ENCODE measurements at places on chromosomes 6 and 20.

GRCh38 chr20:23920408-23921325 lies 41.1 kb upstream of the CST5 start:
- no peak for DNase-seq

- no peak for DNase-seq
Measured at GRCh38 chr6:106066989-106067388, 19.1 kb upstream of the PRDM1 start.

DNA sequence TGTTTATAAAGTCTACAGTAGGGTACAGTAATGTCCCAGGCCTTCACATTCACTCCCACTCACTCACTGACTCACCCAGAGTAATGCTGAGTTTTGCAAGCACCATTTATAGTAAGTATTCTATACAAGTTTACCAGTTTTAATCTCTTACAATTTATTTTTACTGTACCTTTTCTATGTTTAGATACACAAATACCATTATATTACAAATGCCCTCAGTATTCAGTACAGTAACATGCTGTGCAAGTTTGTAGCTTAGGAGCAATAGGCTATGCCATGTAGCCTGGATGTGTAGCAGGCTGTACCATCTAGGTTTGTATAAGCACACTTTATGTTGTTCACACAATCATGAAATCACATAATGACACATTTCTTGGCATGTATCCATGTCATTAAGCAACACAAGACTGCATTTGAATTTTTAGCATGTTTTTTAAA lies 673.6 kb downstream of the CD109 start:
- DNase-seq, result no peak

DNA sequence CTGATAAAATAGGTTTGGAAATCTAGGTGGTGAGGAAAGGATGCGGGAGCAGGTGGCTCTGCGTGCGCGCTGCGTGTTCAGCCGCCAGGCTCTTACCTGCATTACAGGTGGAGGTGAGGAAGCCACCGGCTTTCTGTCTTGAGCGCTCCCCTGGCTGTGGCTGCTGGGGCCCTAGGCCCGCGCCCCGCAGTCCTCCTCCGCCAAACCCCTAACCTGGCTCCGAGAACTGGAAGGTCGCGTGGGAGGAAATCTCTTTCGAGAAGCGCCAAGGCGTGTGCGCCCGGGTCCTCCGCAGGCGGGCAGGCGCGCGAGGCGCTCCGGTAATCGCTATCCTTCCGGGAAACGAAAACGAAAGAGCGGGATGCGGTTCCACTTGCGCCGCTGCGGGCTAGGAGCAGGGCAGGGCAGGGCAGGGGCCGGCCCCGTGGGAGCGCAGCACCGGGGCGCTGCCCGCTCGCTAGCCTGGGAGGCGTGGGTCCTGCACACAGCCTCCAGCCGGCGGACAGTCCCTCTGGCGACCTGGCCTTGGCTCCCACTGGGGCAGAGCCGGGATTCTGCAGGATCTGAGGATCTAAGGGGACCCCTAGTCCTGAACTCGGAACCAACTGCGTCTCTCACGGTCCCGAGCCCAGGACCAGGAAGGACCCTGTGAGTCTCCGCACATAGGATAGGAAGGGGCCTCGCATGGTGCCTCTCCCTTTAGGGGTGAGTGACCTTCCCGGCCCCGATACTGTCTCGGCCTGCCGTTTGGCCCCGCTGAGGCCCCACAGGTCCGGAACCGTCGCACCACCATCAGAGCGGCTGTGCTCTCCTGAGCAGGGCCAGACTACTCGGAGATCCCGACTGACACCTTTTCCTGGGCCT lies at the start of gene ETV7:
TSS of gene ETV7 (minus strand) at position 230 of the 864 bp plus-strand sequence. CDS start at position 102, 128 bp downstream.
- DNase-seq, result no peak

DNA sequence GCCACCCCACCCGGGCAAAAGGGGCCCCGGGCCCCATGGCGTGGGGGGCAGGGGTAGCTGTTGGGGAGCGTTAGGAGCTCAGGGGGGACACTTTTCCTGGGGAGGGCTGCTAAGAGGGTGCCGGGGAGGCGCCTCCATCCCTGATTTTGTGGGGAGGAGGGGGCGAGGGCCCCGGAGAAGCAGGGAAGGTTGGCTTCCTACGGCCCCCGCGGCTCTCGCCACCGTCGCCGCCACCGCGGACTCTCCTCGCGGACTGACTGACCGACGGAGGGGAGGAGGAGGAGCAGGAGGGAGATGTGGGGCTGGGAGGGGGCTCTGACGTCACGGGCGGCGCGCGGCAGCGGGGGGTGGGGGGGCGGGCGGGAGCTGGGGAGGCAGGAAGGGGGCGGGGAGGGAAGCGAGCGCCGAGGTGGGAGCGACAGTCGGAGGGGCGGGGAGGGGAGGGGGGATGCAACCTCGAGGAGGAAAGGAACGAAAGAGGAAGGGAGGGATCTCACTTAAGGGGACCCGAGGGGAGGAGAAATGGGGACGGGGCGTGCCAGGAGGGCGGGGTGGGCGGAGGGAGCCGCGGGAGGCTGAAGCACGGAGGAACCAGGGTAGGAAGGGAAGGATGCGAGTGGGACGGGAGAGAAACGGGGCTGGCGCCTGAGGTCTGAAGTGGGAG lies 5.1 kb downstream of the GABBR1 start:
- peak; percentile 89 for DNase-seq

DNA sequence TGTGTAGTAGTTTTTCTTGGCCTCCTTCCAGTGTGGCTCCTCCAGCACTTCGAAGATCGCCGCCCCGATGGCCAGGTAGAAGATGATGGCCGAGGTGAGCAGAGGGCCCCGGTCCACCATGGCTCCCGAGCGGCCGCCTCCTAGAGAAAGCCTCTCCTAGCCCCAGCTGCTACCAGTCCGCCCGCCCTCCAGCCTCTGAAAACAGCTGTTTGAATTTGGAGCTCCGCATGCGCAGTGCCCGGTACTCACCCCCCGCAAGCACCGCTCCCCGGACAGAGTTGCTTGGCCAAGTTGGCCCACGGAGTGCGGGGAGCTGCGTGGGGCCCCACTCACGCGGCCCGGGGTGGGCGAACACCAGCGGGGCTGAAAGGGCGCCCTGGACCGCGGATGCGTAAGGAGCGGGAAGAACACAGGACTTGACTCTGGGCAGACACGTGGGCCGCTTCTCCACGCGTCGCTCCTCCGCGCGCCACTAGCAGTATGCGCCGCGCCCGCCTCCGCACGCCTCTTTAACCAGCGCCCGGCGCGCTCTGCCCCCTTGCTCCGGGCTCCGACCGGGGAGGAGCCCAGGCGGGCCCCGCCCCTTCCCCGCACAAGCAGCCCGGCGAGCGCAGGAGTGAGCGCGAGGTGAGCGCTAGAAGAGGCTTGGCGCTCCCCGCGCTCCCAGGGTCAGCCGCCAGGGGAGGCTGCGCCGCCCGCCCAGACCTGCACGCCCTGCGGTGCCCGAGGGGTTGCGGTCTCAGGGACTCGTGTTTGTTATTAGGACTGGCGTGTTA lies at the start of gene KCNK5:
TSS of gene KCNK5 (minus strand) at position 484 of the 776 bp plus-strand sequence. CDS start at position 120, 364 bp downstream.
- DNase-seq, result peak; percentile 78

DNA sequence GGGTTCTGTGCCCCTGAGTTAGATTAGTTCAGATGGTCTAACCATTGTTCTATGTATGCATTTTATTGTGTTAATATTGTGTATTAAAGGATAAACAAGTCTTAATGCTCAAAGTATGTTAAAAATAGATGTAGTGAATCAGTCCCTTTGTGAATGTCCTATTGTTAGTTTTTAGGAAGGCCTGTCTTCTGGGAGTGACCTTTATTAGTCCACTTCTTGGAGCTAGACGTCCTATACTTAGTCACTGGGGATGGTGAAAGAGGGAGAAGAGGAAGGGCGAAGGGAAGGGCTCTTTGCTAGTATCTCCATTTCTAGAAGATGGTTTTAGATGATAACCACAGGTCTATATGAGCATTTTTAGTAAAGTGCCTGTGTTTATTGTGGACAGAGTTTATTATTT lies 12.3 kb upstream of the HMGN4 start:
- DNase-seq, result no peak

DNA sequence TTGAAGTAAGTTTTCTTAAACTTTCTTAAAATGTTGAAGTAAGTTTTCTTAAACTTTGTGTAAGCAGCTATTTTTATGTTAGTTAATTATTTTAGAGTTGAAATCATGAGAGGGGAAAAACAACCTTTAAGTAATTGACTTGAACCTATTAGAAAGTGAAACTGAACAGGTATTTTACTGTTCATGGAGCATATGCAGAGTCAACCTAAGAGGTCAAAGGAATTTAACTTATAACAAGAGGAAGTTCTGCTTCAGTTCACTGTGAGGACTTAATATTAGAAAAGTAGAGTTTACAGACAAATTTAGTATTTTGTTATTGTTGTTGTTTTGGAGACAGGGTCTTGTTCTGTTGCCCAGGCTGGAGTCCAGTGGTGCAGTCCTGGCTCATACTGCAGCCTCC lies 38.0 kb downstream of the CDYL start:
- no peak for DNase-seq

DNA sequence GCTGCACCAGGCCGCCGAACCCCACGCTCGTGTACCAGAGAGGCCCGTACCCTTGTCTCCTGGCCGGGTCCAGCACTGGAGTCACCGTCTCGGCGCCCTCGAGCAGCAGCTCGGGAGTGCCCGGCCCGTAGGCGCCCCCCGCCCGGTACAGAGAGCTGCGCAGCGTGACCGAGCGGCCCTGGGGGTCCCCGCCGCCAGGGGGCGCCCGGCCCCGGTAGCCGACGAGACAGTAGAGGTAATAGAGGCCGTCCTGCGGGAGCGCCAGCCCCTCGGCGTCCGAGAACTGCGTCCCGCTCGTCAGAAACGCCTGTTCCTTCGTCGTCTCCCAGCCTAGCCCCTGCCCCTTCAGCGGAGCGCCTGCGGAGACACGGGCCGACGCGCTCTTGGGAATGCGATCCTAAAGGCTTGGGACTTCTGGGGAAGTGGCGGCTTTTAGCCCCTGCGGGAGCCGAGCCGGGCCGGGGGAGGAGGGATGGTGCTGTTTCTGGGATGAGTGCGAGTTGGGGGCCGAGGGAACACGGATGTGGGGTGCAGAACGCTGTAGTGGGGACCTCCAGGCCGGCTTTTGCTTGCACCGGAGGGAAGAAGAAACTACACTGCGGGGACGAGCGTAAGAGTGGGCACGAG lies 1.3 kb downstream of the LTB start:
- peak; percentile 90 for DNase-seq

GRCh38 chr20:47232518-47232917 lies 124.0 kb downstream of the ZMYND8 start:
- DNase-seq, result no peak

DNA sequence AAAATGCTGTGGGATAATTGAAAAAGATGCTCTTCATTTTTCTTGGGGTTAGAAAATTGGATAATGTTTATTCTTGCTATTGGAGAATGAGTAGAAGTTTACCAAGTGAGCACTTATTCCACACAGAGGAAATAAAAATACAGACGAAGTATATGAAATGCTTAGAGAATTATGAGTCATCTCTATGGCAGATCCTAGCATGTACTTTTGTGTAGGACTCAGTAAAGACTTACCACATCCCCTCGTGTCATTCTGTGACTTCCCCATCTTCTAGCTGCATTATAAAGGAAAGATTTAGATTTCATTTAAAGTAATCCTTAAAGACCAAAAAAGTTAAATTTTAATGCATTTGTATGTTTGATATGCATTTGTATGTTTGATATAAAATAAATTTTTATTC lies 685.6 kb downstream of the TBC1D32 start:
- DNase-seq, result no peak

- DNase-seq, result no peak
Measured at GRCh38 chr6:81806793-81807565, 54.5 kb upstream of the TENT5A start.

DNA sequence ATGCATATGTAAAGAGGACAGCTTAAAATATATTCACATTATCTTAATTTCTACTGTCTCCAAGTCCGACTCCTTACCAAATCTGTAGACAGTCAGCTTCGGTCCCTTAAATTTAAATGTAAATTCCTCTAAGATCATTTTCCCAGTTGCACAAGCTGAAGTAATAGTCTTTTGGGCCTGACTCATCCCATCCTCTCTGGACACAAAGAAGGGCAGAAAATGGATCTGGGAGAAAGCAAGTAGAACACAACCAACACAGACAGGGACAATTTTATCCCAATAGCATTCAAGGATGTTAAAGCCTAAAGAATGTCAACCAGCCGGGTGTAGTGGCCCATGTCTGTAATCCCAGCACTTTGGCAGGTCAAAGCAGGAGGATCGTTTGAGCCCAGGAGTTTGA lies 228.3 kb downstream of the ARHGAP18 start:
- no peak for DNase-seq

- DNase-seq, result peak; percentile 86
Measured at GRCh38 chr6:26286168-26286877, 78.7 kb upstream of the BTN3A2 start.

GRCh38 chr6:71524201-71524600 lies 235.6 kb downstream of the OGFRL1 start:
- DNase-seq, result no peak

GRCh38 chr6:55276745-55277530 lies 50.3 kb upstream of the GFRAL start:
- DNase-seq, result no peak

DNA sequence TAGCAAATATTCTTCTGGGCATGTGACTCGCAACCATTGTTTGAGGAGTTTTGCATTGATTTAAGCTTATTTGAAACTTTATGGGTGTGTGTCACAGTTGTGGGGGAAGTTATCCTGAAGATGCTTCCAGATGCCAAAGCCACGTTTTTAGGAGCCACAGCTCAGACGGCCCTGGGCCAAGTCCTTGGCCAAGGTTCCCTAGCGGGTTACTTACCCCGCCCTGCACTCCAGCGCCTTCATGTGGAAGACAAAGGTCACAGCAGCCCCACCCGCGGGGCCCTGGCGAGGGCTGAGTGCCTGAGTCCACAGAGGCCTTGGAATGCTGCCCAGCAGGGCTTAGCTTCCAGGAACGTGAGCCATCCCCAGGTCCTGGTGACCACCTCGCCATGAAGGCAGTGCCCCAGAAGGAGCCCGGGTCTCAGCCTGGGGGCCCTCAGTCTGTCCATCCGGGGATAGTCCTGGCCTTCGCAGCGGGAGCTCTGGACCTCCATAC lies 308.3 kb downstream of the CDH4 start:
- no peak for DNase-seq

DNA sequence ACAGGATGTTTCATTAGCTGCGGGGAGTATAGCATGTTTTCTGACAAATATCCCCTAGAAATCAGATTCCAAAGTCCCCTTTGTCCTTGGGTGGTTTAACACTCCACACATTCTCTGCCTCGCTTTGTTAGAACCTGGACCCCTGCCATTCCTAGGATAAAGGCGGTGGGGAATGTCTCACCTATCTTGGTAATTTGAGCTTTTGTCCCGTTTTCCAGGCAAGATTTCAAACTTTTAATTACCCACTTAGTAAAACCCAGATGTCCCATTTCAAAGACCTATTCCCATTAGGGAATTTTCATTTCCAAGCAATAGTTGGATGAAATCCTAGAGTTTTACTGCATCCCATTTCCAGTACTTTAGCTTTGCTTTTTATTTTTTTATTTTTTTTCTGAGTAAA lies 501.0 kb upstream of the MAP3K7 start:
- DNase-seq, result no peak

- DNase-seq, result no peak
Measured at GRCh38 chr6:36663504-36664446, 14.7 kb upstream of the CDKN1A start.
